ENCODE measurements at places on chromosomes 6 and 20.

DNA sequence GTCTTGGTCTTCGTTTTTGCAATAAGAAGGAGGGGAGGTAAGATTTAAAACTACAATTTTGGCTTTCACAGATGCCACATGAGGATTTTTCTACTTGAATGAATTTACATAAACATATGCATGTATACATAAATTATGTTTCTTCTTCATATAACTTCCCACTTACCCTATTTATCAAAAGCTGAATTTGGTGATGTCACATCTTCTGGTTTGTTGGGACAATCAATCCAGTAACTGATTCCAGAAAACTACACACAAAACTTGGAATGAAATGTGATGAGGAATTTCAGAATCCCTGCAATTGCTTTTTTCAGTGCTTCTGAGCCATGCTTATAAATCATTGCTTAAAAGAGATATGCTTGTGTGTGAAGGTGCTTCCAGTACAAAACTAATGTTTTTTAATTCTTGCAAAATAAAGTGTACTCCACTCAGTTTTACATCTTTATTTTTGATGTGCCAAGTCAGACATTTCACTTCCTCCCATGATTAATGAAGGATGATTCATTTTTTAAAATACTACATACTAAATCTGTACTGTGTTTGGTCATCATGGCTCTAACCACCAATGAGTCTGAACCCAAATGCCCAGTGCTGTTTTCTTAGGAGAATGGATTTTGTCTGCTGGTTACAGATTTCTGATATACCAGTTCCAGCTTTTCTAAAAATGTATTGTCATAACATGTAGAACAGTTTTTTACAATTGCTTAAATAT is 32.1 kb upstream of the RIN2 start:
- DNase-seq: no peak

DNA sequence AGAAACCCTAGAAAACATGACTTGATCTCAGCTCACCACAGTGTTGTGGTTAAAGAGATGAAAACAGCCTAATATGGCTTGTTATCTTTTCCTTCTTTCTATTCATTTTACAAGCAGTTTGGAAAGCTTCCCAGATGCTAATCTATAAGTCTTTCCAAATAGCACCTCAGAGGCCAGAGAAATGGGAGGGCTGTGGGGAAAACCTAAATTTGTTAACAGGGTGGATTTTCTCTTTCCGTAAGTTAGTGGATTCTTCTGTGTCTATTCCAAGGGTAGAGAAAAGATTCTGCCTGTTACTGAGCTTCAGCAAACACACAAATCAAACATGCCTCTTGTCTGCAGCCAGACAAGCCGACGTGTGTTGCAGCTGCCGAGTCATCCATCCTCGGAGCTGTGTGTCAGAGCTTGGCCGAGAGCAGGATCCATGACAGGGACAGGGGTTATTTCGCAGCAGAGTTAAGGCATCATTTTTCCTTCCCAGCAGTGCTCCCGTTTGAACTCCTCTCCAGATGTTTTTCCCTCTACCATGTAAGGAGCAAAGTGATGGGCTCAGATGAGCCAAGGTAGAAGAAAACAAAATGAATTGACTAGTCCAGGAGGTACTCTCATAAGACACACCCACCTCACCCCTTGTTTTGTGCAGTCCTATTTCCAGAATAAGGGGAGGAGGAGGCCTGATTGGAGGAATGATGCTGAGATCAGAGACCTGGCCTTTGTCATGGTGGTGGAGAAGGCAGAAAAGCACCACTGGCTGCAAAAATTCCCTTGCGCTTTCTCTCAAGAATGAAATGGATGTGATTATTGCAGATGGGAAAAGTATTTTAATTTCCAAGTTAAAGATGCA is 560.0 kb downstream of the C6orf118 start:
- DNase-seq: no peak

- DNase-seq: no peak
These were observed 266.3 kb downstream of the CDC5L start for GRCh38 chr6:44653761-44654218.

DNA sequence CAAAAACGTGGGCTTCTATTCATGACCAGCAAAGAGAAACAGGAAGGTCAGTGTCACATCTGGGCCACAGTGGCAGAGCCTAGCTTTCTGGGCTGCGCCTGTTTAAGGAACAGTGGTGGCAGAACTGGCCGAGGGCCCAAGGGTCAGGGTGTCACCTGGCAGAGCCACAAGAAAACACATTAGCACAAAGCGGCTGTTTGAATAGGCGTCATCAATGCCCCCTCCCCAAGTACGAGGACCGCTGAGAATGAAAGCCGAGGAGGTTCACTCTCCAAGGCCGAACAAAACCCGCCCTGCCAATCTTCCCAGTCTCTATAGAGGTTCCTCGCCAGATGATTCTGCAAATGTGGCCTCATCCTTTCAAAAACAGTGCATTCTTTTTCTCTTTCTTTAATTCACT is 125.2 kb upstream of the TRAF3IP2 start:
- no peak for DNase-seq

DNA sequence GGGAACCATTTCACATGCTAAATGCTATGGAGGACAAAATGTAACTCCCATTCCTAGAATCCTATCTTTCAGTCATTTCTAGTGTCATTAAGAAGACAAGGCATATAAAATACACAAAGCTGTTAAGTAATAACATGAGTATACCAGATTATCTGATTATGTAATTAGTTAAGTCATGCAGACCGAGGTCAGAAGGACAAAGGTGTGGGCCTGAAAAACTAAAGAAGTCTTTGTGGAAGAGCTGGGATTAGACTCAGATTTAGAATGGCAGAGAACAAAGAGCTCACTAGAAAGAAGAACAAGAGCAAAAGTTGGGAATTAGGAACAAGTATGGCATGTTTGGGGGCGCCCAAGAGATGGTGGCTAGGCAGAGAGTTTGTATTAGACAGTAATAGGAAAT is 37.0 kb downstream of the EFHC1 start:
- DNase-seq: no peak

GRCh38 chr20:53967527-53967926 is 102.9 kb downstream of the BCAS1 start:
- no peak for DNase-seq

DNA sequence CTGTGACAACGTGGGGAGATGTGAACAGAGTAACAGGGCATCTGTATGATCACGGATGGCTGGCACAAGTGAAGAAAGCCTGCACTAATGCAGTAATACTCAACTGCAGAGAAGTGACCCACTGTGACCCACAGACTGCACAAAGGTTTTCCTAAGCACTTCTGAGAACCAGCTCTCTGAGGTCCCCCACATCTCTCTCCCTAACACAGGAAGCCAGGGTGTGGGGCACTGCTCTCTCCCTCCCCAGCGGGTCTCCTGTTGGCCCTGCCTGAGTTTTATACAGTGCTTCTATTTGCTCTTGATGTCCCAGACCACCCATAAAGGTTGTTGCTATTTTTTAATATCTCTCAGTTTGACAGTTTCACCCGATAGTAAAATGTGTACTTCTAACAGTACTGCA is 11.3 kb downstream of the APMAP start:
- no peak for DNase-seq

DNA sequence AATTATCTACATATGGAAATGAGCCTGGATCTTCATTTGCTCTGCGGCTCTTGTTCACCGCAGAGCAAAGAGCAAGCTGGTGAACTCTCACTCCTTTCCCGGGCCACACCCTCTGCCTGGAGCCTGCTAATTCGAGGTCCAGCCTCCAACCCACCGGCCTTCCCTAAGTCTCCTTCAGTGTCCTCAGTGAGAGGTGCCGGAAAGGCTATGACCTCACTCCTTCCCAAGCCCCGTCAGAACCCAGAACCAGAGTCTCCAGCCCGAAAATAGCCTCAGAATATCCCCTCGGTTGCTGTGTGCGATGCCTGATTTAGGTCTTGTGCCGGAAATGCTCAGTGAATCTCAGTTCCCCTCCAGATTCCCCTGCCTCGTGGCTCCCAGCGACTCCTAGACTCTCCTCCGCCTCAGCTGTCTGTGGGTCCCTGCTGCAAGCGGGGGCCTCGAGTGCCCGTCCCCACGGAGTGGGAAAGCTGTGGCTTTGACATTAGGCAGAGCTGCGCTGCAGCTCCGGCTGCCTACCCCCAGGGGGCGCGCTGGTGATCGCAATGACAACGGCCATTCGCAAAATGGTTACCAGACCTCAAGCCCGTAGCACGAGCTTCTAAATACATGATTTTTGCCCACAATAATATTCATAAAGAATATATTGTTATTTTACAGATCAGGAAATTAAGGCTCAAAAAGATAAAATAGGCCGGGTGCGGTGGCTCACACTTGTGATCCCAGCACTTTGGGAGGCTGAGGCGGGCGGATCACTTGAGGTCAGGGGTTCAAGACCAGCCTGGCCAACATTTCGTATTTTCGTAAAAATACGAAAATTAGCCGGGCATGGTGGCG is 4.1 kb upstream of the BNIP5 start:
- peak; percentile 78 for DNase-seq

DNA sequence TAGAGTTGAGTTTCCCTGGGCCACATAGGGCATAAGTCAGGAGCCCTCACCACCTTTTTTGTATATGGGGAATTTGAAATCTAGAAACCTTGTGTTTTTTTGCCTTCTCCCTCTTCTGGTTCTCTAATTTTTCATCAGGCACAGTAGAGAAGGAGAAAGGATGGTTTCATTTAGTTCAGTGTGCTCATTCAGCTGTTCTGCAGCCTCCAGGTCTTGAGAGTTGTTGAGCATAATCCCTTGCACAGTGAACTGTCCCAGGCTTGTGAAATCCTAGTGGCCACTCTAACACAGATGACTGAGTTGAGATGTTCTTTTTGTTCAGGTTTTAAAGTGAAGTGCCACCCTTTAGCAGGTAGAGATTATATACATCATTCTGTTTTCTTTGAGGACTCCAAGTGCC is 183.5 kb downstream of the CDKAL1 start:
- no peak for DNase-seq

- DNase-seq: no peak
These were observed 86.3 kb downstream of the SOX4 start for GRCh38 chr6:21679761-21680265.

DNA sequence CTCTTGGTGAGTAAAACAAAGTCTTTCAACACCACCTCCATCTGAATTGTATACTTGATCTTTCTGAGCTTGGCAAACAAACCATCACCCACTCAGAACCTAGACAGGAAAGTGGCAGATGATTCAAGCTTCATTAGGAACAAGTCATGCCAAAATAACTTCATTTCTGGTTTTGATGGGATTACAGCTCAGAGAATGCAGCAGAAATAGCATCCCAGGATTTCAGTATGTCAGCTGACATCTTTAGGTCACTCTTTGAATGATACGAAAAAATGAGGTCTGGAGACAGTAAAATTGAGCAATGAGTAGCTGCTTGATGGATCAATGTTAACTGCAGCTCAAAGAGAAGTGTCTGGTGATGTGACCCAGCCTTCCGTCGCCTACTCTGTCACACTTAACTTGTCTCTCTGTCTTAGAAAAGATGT is 92.4 kb downstream of the GJA10 start:
- no peak for DNase-seq

DNA sequence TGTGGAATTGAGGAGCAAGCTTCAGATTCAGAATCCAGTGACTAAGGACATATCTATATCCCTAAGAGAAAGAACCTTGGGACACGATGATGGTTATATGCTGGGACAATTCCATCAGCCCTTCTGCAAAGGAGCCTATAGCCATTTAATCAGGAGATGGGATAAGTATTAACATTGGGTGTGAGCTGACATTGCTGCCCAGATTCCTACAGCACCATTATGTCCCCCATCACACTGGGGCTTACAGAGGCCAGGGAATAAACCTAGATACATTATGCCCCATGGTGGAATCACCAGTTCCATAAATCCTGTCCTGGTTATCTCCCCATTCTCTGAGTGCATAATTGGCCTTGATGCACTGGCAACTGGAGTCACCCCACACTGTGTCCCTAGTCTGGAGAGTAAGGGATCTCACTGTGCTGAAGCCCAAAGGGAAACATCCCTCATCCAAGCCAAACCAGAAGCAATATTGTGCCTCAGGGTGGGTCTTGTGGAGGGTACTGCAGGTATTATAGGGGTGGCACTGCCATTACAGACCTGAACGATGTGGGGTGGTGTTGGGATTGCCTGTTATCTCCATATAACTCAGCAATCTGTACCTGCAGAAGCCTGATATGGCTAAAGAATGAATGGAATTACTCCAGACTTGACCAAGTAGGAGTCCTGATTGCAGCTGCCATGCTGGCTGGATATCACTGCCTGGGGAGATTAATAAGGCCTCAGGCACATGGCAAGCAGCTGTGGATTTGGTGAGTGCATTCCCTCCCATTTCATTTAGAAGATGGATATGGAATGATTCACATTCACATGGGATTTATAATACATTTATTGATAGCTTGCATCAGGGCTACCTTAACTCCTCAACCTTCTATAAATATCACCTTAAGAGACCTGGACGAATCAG is 5.0 kb downstream of the HLA-A start:
- no peak for DNase-seq

- no peak for DNase-seq
These were observed 222.6 kb downstream of the ZMYND8 start for GRCh38 chr20:47133809-47134456.

GRCh38 chr6:169291646-169292337 is 38.1 kb upstream of the THBS2 start:
- DNase-seq: no peak

DNA sequence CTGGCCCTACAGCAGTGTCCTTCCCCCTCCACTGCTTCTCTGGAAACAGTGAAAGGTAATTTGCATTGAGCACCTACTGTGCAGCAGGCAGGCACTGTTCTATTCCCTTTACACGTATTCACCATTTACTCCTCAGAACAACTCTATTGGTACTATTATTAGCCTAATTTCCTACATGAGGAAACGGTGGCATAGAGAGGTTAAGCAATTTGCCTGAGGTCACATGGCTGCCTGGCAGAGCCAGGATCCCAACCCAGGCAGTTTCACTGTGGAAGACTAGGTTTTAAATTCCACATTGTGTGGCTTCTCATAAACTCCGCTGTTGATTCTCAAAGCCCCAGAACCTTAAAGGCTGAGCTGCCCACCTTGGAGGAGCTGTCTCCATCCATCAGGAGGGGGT is 72.7 kb downstream of the CLIC5 start:
- no peak for DNase-seq

GRCh38 chr6:118980063-118980462 is 45.1 kb upstream of the MCM9 start:
- no peak for DNase-seq

- DNase-seq: no peak
These were observed 9.2 kb downstream of the TGM3 start for GRCh38 chr20:2305029-2305428.

GRCh38 chr6:106913676-106914280 is 60.8 kb downstream of the CD24 start:
- peak; percentile 83 for DNase-seq

- DNase-seq: no peak
These were observed 26.2 kb downstream of the ARHGAP18 start for GRCh38 chr6:129683601-129684322.

DNA sequence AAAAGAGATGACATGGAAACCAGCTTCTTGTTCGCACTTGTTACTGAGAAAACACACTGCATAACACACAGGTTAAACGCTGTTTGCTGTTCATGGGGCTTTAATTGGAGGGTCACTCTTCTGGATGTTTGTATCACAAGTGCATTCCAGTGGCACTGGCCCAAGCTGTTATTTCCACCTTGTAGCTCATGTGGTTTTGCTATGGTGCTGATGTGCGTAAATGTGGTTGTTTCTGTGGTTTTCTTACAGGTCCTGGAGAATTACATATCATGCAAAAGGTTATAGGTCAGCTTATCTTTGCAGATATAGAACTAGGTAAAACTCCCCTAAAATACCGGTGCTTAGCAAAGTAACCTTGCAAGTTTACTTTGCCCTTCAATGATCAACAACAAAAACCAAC is 89.3 kb upstream of the AHI1 start:
- no peak for DNase-seq

- no peak for DNase-seq
These were observed 525.1 kb upstream of the AGPAT4 start for GRCh38 chr6:161798844-161799394.

- no peak for DNase-seq
These were observed 5.1 kb downstream of the SOX12 start for GRCh38 chr20:330233-331149.

Measured in T47D (cell line).